ENCODE measurements at places on chromosomes 11 and 22.

- no peak for DNase-seq
Measured at GRCh38 chr11:123239191-123240150, 44.4 kb upstream of the CLMP start.

- DNase-seq: no peak
Measured at GRCh38 chr11:126781942-126782341, 218.6 kb downstream of the KIRREL3 start.

GRCh38 chr22:24697621-24698082, 76.9 kb downstream of the PIWIL3 start:
- DNase-seq: no peak

DNA sequence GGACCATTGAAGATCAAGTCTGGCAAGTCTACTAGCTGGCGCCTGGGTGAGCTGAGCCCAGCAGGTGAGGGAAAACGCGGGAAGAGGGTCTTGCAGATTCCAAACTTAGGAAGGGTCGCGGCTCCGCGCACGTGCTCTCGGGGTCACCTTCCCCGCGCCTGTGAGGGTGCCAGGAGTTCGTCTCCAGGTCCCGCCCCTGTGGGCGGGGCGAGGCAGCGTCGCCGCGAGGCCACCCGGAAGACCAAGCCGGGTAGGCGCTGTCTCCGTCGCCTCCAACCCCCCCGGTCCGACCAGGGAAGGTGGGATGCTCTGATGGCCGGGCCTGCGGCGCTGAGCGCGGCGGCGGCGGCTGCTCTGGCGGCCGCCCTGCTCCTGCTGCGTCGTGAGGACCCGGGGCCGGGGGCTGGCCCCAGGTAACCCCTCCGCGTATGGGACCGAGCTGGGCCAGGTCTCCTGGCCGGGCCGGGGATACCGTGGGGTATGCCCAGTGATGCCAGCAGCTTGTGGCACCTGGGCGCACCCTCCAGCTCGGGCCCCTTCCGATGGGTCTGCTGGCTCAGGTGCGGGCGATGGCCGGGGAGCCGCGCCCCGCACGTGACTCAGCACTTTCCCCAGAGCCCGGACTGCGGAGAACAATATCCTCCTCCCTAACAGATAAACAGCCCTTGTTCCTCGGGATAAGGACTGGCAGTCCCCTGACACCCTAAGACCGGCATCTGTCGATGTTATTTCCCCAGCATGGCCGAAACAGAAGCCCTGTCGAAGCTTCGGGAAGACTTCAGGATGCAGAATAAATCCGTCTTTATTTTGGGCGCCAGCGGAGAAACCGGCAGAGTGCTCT, at the start of gene HTATIP2:
TSS of gene HTATIP2 (plus strand) at position 215 of the 841 bp plus-strand sequence. CDS start at position 739, 524 bp downstream.
- DNase-seq: peak; percentile 51

GRCh38 chr11:93116641-93117441, 81.0 kb downstream of the SLC36A4 start:
- DNase-seq: no peak

DNA sequence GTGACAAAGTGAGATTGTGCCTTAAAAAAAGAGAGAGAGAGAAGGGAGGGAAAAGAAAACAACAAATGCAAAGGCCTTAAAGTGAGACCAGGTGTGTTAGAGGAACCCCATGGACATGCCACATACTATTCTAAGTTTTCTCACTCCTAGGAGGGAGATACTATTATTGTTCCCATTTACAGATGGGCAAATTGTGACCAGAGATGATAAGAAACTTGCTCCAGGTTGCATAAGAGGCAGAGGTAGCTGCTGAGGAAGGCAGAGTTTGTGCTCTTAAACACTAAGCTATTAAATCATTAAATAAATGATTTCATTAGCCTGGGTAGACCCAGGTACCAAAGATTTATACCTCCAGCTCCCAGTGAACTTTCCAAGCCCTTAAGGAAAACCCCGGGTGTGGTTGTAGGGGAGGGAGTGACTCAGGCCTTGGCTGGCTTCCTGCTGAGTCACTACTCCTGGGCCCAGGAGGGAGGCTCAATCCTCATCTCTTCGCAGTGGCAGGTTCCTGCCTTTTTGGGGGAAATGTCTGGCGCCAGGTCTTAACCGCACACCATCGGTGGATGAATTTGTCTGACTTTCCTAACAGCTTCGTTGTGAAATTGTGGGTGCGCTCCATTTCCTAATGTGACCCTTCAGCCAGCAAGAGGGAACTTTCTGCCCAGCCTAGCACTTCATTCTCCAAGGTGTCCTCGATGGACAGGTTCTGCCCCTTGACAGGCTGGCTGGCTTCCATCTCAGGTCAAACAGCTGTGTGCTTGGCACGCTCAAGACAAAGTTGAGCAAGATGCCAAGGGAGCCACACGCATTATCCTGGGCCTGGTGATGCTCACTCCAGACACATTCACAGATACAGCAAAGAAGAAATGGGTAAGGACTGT, 33.4 kb upstream of the PTPRJ start:
- DNase-seq: no peak

DNA sequence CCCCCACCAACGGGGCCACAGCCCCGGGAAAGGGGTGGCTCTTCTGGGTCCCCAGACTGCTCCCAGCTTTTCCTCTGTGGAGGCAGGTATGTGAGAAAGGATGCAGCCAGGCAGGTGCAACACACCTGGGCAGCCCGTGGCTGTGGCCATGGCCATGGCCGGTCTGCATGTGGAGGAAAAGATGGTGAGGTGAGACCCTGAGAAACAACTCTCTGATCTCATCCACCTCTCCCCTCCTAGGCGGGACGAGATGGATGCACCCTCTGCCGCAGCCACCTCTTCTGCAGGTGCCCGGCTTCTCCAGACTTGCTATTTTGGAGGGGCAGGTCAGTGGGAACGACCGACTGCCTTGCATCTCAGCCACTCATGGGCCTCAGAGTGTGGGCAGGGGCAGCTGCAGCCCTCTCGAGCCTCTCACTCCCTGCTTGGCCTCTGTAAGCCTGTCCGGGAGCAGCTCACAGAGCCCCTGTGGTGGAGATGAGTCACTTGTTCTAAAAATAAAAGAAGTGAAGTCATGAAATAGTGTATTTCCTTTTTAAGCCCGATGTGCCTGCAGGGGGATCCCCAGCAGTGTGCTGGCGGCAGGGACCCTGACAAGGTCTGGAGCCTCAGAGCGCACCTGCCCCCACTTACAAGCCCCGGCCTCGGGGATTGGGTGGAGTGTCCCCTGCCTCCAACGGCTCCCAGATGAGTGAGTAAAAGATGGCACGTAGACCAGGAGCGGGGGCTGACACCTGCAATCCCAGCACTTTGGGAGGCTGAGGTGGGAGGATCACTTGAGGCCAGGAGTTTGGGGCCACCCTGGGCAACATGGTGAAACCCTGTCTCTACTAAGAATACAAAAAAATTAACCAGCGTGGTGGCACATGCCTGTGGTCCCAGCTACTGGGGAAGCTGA, 10.7 kb downstream of the SMIM38 start:
- DNase-seq: no peak

DNA sequence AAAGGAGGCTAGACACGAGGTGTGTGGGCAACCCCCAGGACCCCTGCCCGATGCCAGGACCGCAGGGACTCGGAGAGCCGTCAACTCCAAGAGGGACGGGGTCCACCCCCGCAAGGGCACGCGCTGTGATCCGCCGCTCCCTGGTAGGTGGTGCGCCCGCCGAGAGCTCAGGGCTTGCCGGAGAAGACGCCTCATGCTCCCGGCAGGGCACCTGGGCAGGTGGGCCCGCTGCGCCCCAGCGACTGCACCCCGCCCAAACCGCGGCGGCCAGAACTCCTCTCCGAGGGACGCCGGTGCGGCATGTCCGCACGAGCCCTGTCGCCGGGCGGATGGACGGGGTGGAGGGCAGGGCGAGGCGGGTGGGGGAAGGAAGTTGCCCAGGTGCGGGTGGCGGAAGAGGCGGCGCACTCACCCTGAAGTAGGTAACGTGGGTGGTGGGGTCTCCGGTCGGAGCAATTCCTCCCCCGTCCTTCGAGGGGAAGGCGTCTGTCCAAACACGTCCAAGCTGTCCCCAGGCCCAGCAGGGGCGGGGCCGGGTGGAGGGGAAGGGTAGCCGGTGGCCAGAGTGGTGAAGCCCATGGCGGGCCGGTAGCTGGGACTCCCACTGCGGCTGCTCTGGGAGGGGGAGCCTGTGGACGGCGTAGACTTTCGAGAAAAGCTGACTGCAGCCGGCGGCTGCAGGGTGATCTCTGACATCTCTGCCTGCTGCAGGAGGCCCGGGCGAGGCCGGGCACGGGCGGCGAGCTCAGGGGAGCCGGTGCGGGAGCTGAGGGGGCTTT, 37.2 kb downstream of the IGSF9B start:
- no peak for DNase-seq

DNA sequence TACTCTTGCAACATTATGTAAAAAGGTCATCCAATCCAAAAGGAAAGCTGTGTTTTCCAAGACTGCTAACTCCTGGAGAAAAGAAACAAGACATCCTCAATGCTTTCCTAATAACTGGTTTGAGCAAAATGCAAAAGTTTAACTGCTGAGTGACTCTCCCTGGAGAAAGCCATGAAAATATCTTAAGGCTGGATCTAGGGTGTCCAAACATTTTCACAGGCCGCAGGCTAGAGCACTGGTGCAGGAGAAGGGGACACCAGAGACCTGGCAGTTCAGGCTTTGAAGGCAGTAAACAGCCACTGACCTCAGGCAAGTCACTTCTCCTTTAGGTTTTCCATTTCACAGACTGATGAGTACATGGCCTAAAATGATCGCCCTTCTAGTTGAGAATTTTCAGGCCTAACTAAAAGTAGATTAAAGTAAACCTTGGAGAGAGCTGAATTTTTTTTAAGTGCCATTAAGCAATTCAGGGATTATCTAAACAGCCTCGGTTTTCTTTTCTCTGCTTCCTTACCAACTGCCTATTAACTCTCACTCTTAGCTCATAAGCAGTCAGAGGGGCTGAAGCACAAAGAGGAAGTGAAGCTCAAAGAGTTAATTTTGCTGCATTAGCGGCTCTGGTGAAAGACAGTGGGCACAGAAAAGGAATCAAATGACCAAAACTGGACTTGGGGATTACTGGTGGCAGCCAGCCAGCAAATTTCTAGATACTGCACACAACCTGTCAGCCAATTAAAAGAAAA, 2.3 kb downstream of the CHKA start:
- no peak for DNase-seq

DNA sequence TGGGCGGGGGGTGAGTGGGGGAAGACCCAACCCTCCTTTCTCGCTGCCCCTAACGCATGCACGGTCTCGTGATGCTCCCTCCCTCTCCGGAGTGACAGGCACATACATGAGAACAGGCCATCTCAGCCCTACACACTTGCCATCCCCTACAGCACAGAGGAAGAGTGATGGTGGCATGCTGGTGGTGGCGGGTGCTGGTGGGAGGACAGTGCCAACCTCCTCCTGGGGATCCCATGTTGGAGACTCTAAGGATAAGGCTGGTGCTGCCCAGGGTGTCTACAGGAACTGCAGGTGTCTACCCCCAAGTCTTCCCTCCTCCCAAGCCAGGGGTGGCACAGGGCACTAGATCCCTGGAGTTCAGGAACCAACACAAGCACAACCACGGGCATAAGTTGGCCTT, 6.7 kb upstream of the NLRX1 start:
- DNase-seq: no peak

Measured in activated CD4-positive, alpha-beta T cell treated with anti-CD3 and anti-CD28 coated beads, Interleukin-2, amount 50 U/mL, for 24 hours (primary cell).